Globus pallidus (tissue), 1 donor: ENCODE measurements at places on chromosomes 13 and 19.

DNA sequence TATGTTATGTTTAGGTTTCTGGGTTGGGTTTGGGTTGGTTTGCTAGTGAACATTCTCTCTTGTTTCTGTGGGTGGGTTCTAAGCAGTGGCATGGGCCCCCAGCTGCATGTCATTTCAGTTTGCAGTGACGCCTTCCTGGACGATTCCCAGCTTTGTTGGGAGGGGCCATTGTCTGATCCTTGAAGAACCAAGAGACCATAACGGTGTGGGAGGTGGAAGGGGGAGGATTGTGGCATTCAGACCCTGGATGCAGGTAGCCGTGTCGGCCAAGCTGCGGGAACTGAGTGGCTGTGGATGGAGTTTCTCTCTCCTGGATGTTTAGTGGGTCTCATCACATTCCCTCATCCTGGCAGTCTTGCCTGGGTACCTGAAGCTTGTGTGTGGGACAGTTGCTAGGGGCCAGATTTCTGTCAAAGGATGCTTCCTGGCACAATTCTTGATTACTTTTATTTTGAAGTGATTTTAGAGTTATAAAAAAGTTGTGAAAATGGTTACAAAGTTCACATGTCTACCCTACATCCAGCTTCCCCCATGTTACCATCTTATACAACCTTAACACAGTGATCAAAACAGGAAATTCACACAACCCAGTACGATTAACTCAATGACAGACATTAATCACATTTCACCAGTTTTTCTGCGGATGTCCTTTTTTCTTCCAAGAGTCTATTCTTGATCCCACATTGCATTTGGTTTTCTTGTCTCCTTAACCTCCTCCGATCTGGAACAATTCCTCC is 123.8 kb downstream of the SIPA1L3 start:
- no peak for DNase-seq

DNA sequence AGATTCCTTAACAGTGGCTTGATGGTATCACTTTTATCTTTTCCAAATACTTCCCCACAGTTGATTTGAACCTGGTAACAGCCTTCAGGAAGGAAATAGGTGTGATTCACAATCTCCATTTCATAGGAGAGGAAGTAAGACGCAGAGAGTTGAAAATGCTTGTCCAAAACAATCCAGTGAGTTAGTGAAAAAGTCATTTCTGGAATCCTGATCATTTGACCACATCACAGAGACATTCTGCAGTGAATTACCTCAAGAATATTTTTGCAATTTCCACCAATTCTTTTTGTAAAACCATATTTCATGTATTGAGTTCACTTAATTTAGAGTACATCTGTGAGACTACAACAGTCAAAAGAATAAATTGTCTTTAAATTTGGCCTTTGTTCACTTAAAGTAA is 292.8 kb downstream of the DCLK1 start:
- no peak for DNase-seq

GRCh38 chr19:10353793-10354391 is 14.5 kb upstream of the ICAM3 start:
- no peak for DNase-seq

GRCh38 chr19:11166281-11167142 is 10.9 kb upstream of the SPC24 start:
- DNase-seq, result no peak

DNA sequence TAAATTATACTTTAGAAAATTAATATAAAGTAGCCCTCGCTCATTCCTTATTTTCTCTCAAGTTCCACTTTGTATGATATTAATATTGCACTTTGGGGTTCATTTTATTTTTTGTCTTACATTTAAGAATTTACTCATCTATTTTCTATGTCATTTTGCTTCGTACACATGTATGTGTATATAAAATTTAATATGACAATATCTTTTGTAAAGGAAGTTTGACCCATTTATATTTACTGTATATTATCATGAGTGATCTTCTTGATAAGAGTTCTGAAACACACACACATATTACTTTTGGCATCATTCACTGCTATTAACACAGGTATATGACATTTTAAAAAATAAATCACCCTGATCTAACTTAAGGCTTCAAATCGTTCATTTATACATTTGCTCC is 83.1 kb downstream of the IRS2 start:
- no peak for DNase-seq

DNA sequence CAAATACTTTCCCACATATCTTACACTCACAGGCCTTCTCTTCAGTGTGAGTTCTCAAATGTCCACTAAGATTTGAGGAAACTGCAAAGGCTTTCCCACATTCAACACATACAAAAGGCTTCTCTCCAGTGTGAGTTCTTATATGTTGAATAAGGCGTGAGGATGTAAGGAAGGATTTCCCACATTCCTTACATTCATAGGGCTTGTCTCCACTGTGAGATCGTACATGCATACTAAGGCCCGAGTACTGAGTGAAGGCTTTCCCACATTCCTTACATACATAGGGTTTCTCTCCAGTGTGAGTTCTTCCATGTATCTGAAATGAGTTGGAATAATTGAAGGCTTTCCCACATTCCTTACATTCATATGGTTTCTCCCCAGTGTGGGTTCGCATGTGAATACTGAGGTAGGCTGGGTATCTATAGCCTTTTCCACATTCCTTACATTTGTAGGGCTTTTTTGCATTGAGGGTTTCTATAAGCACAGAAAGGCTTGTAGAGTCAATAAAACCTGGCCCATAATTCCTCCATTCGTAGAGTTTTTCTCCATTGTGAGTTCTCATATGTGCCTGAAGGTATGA is 9.6 kb downstream of the ZNF426 start:
- no peak for DNase-seq

- DNase-seq, result no peak
Observed at GRCh38 chr13:45799451-45799850, 52.1 kb downstream of the SIAH3 start.

GRCh38 chr13:110183910-110184309 is 123.0 kb downstream of the COL4A1 start:
- DNase-seq, result no peak

DNA sequence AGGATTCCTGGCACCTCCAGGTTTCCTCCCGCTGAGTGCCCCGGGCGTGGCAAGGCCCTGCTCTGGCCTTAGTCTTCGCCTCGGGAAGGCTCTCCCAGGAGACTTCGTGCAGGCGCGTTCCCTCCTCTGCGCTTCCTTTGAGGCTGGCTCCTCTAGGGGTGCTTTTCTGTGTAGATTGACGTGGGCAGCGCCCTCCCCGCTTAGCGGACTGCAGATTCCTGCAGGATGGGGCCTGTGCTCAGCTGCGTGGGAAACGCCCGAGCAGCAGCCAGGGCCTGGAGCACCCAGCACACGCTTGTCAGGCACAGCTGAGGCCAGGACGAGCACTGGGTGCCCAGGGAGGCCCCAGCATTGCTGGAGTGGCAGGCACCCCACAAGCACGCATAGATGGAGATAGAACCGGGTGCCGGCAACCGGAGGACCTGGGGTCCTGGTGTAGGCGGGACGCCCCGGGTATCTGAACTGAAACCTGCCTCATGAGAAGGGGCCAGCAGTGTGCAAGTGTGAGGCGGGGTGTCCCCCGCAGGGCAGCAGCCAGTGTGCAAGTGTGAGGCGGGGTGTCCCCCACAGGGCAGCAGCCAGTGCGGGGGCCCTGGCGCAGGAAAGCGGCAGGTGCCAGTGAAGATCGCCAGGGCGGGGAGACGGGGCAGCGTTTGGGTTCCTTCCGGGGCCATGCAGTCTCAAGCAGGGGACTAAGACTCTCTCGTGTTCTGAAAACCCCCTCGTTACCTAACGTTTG is 3.4 kb downstream of the NDUFS7 start:
- DNase-seq, result no peak

DNA sequence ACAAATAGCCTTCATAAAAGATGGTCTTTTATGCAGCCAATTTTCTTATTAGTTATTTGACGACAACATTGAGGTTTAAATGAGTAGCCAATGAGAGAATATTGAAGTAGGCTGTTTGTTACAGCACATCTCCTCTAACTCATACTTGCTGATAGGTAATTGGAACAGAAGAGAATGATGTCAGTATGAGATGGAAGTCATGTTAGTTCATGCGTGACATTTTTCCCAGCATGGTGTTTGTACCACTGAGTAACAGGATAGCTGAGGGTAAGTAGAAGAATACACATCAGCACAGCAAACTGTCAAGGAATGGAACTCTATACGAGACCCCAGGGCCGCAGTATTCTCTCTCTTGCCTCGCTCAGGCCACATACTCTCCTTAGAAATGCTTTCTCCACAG is 37.2 kb downstream of the COL4A2 start:
- DNase-seq, result no peak

- DNase-seq, result no peak
Observed at GRCh38 chr13:79336966-79337365, 69.1 kb downstream of the RBM26 start.

DNA sequence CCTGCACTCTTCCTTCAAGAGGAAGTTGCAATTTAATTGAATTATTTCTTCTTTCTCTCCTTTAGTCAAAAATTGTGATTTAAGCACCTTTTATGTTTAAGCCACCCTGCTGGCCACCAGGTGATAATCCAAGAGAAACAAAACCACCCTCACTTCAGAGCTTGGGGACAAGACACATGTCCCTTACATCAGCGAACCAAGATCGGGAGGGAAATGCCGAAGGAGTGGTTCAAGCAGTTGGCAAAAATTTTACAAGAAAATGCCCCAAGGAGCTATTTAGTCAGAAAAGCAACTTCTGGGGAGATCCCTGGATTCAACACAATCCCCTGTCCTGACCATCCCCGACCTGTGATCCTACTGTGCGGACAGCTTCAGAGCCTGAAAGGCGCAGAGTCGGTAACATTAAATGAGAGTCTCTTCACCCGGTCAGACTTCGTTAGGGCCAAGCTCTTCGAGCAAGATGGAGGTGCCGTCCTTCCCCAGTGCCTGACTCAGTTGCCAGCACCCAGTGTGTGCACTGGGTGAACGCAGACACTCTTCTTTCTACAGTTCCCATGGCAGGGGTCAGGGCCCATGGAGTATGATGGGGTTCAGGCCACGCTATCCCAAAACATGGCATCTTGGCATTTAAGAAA is 78.6 kb upstream of the TM9SF2 start:
- DNase-seq, result no peak

- DNase-seq, result no peak
Observed at GRCh38 chr13:41007744-41008128, 11.4 kb downstream of the ELF1 start.

DNA sequence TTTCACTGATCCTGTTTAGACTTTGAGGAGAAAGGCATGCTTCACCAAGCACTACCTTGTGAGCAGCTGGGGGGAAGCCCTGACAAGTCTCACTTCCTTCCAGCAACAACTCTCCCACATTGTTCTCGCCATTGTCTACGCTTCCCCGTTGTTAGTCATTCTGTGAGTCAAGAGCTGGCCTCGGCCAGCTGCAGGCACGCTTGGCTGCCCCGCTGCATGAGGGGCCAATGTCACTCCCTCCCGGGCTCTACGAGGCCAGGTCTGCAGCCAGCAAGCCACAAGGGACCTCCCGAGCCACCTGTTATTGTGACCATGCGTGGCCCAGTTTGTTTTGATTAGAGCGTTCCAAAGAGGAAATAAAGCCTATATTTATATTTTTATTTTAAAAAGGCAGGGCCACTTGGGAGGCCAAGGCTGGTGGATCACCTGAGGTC is 220.9 kb downstream of the FOXO1 start:
- DNase-seq, result no peak

- DNase-seq, result no peak
Observed at GRCh38 chr13:59776924-59777690, 386.6 kb downstream of the DIAPH3 start.

- no peak for DNase-seq
Observed at GRCh38 chr13:98707281-98707999, 45.0 kb downstream of the SLC15A1 start.

DNA sequence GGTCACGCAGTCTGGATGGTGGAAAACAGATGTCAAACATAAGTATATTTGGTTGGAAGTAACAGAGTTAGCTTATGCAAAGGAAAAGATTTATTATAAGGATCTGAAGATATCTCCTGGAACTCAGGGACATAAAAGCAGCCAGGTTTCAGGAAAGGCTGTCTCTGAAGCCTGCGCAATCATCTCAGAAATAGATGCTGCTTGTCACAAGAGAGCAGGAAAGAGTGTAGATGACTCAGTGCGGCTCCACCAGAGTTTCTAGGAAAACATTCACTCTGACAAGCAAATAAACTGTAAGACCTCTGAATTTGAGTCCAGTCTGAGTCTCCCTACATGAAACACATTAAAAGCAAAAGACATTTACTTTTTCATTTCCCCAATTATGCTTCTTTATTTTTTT is 220.4 kb upstream of the HTR2A start:
- DNase-seq, result no peak

GRCh38 chr19:12745166-12745897 is 6.3 kb upstream of the BEST2 start:
- DNase-seq, result no peak

GRCh38 chr19:5943623-5944022 is 29.6 kb downstream of the CAPS start:
- no peak for DNase-seq

DNA sequence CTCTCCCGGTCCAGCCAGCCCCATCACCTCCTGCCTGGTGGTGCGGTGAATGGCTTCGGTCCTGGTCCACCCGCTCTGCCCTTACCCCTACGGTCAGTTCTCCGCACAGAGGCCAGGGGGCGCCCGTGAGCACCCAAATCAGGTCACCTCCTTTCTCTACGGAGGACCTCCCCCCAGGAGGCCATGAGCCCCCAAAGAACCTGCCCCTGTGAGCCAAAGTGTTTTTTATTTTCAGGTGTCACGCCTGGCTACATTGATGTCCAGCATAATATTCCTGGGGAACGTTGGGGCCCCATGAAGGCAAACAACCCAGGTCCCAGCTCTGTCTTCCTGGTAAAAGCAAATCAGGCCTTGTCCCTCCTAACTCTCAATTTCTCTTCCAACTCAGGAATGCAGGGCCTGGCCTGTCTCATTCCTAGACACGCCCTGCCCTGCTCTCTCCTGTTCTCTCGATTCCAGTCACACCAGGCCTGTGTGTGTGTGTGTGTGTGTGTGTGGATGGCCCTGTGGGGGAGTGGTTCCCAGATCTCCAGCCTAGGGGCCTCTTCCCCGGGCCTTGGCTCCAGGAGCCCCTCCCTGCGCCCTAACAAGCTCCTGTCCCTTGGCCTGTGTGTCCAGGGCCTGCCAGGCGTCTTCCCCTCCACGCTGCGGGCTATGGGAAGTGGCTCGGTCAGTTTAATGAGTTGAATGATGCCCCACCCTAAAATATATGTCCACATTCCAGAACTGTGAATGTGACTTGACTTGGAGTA is 9.7 kb upstream of the GIPC1 start:
- no peak for DNase-seq
